ENCODE measurements at places on chromosomes 5 and 9. TPM values are rescaled to one million over a fixed set of nuclear protein-coding genes. Genes with fewer than 3 reads are reported as not detected.

GRCh38 chr5:33583332-33583731 lies 142.6 kb downstream of the TARS1 start:
- no peak for DNase-seq

GRCh38 chr9:133869674-133870405 lies 122.3 kb downstream of the VAV2 start:
- no peak for DNase-seq

GRCh38 chr5:179245031-179245430 lies 100.2 kb downstream of the ADAMTS2 start:
- no peak for DNase-seq

Gene COMMD10
- 22.6 TPM for total RNA-seq

- DNase-seq = no peak
These were observed 29.6 kb downstream of the SAR1B start for GRCh38 chr5:134603059-134603458.

Gene GPR21
- total RNA-seq = not detected

Gene C9orf152
- 0.49 TPM for total RNA-seq

DNA sequence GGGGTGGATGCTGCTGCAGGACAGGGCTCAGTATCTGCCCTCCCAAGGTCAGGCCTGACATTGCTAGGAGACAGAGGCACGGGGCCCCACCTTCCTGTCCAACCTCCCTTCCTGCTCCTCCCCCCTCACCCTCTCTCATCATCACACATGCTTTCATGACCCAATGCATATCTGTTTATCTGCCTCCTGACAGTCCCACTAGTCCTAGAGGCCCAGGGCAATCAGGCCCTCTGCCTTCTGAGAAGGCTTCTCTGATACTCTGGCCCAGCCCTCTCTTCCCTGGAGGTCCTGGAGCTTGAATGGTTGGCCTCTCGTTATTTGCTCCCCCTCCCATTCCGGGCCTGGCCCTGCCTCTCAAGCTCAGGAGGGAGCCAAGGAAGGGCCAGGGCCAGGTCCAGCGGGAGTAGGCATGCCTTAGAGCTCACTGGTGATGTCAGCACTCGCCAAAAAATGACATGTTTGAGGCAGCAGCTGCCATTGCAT lies 90.6 kb upstream of the SAP30L start:
- DNase-seq = no peak

Gene EMB
- 10.1 TPM for total RNA-seq

Gene ZNF354B
- 17.7 TPM for total RNA-seq

Gene ZNF367
- total RNA-seq = 0.74 TPM

- no peak for DNase-seq
These were observed 58.3 kb upstream of the NFIL3 start for GRCh38 chr9:91481972-91482371.

Gene DNAI1
- total RNA-seq = not detected
